ENCODE measurements at places on chromosomes 5 and 9.

- no peak for DNase-seq
Observed at GRCh38 chr9:90034071-90034470, 429.3 kb downstream of the GADD45G start.

GRCh38 chr9:88574953-88575352 is 40.0 kb downstream of the NXNL2 start:
- no peak for DNase-seq

DNA sequence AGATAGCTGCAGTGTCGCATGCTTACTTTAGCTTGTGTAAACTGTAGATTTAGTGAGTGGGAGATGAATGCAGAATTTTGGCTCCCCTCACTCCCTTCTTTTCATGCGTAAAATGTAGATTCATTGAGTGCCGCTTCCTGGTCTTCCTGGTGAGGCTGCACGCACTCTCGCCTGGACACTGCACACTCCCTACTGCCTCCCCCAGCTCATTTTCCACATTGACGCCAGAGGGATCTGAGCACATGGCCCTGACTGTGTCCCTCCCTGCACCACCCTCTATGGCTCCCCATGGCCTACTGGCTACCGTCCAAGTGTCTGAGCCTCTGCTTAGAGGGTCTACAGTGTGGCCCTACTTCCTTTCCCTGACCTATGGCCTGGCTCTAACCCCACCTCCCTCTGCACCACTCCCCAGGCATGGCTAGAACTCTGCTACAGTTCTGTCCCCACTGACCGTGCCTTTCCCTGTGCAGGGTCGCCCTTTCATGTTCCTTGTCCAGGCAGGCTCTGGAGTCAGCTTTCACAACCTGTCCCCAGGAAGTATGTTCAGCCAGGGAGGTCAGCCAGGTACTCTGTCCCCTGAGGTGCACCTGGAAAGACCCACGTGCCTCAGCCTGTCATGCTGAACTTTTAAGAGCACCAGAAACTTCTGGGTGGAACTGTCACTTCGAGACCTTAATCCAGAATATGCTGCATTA is 160.6 kb downstream of the COL23A1 start:
- no peak for DNase-seq

GRCh38 chr9:122096620-122097415 is 3.7 kb upstream of the TTLL11 start:
- DNase-seq: no peak

GRCh38 chr5:160524827-160525226 is 103.2 kb downstream of the PTTG1 start:
- no peak for DNase-seq

- no peak for DNase-seq
Observed at GRCh38 chr5:153099328-153099727, 391.1 kb upstream of the GRIA1 start.

All from 8988T (cell line).